ENCODE measurements at places on chromosomes 2 and 18.

- DNase-seq = no peak
Measured at GRCh38 chr2:205734436-205735037, 52.2 kb downstream of the NRP2 start.

- no peak for DNase-seq
Measured at GRCh38 chr2:28981016-28981441, at the start of gene TOGARAM2. TSS of gene TOGARAM2 (plus strand) at chr2:28981298. CDS start at chr2:28994835, 13,537 bp downstream.

DNA sequence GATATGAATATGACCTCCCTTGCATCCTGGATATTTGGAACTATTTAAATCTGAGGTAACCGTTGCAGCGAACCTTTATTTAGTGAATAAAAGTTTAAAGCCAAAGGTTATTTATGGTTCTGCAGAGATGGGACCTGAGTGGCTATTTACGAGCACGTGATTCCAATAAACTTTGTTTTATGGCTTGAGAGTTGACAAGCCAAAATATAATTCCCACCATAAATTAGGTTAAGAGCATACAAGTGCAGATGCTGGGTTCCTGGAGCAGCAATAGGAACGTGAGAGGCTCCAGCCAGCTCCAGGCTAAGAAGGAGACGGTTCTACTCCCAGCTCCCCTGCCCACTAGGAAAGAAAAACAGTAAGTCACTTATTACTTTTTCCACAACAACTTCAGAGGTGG is 5.2 kb upstream of the HOXD4 start:
- no peak for DNase-seq

DNA sequence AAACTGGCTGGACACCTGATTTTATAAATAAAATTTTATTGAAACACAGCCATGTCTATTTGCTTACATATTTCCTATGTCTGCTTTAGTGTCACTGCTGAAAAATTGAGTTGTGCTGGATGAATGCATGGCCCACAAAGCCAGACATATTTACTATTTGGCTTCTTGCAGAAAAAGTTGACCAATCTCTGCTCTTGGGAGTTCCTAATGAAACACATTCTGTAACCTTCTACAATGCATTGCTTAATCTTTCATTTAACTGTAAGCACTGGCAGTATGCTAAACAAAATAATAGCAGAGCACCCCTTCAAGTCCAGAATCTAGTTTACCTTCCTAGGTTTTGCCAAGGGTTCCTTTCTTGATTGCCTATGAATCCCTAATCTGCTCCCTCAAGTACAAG is 17.7 kb upstream of the SERPINB7 start:
- DNase-seq = no peak

DNA sequence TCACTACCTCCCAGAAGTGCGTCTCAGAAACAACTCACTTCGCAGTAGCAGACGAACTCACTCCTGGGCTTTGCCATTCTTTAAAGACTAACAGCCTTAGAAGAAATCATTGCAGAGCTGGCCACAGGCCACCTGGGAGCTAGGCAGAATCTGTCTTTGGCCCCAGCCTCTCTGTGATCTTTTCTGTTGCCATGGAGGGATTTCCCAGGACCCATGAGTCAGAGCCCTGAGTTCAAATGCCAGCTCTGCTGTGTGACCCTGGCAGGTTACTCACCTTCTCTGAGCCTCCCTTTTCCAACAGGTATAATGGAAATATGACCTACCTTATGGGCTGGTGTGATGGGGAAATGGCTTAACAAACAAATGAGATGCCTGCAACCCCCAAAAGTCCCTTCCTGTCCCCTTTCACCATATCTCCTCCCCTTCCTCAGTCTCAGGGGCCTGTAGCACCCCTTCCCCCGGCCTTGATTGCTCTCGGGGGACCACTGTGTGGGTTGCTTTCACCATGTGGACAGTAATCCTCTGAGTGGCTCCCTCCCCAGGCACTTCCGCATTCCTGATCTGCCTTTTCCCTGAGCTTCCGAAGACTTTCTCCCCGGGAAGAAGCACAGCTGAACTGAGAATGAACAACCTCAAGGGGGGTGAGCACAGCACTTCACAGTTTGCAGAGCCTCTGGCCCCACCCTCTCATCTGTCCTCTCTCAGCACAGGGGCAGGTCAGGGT is 34.0 kb upstream of the SLC66A3 start:
- no peak for DNase-seq

DNA sequence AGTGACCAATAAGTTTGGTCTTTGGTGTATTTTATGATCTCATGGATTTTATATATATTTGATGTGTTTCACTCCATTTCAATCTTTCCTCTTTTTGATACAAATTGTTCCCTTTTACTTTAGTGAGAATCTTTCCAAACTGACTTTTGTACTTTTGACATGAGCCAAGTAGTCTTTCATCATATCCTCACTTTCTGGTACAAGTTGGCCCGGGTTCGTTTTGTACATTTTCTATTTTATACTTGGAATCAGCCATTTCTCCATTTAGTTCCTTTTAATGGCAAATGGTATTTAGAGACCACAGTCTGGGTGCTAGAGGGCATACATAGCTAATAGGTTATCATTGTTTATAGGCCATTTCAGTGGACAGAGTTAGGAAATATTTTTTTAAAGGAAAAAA is 147.9 kb upstream of the MYO3B start:
- DNase-seq = no peak

- DNase-seq = no peak
Measured at GRCh38 chr2:120846406-120847095, 110.9 kb downstream of the GLI2 start.

DNA sequence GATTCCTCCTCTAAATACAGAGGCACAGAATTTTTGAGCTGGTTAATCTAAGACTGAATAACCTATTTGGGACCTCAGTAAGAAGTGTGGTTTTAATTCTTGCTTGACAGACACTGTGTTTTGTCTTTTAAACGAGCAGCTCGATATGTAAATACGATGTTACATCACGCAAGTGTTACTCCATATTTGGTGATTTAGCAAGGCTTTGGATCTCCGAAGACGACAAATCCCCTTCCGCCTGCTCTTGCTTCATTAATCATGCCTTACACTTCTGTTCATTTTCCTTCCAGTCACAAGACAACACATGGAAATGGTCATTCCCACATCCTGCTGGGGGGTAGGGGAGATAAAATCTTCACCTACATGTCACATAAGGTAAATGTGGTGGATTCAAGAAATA is 9.4 kb downstream of the BCL11A start:
- no peak for DNase-seq

GRCh38 chr2:8039732-8040131 is 642.1 kb upstream of the ID2 start:
- DNase-seq = no peak

- no peak for DNase-seq
Measured at GRCh38 chr2:159013103-159013502, 44.7 kb downstream of the TANC1 start.

- DNase-seq = no peak
Measured at GRCh38 chr2:113219889-113220641, 46.3 kb downstream of the PSD4 start.

DNA sequence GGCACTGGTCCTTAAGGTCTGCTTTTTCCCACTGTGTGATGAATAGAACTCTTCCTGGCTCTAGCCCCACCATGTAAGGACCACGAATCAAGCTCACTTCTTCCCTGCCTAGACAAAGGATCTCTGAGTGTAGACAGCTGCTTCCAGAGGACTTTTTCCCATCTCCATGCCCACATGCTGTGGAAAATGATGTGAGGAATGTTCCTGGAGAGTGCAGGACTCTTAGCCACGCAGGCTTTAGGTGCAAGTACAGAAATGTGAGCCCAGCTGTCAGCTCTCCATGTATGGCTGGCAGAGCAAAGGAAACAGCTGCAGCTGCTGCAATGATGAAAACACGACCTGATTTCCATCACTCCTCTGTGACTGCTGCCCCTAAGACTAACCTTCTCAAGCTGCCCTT is 35.5 kb downstream of the NXPH2 start:
- DNase-seq = no peak

- DNase-seq = no peak
Measured at GRCh38 chr2:102735416-102736109, 26.3 kb upstream of the TMEM182 start.

- no peak for DNase-seq
Measured at GRCh38 chr2:55888936-55889335, 34.6 kb downstream of the EFEMP1 start.

GRCh38 chr2:71545572-71546274 is 92.4 kb downstream of the DYSF start:
- DNase-seq = no peak

GRCh38 chr2:39571111-39571731 is 94.5 kb upstream of the TMEM178A start:
- DNase-seq = no peak

DNA sequence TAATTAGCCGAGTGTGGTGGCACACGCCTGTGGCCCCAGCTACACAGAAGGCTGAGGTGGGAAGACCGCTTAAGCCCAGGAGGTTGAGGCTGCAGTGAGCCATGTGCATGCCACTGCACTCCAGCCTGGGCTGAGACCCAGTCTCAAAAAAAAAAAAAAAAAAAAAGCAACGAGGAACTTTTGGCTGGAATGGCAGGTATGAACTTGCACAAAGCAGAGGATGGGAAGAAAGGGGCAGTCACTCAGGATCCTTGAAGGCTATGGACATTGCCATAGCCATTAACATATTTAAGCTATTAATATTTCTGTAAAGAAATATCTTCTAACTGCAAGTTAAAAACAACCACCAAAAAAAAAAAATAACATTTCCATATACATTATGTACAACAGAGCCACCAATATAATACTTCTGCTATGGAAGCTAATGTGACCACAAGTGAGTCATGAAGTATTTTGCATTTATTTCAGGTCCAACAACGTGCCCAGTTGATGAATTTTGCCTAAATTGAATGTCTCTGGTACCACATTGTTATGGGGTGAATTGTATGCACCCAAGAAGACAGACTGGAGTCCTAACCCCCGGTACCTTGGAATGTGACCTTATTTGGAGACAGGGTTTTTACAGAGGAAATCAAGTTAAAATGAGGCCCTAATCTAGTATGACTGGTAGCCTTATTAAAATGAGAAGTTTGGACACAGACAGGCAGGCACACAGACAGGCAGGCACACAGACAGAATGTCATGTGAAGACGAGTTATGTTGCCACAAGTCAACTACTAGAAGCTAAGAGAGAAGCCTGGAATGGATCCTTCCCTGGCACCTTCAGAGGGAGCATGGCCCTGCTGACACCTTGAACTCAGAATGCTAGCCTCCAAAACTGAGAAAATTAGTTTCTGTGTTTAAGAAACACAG is 102.8 kb downstream of the RBMS1 start:
- DNase-seq = no peak

- DNase-seq = peak; percentile 96
Measured at GRCh38 chr18:79393635-79394533, 1.8 kb upstream of the NFATC1 start.

DNA sequence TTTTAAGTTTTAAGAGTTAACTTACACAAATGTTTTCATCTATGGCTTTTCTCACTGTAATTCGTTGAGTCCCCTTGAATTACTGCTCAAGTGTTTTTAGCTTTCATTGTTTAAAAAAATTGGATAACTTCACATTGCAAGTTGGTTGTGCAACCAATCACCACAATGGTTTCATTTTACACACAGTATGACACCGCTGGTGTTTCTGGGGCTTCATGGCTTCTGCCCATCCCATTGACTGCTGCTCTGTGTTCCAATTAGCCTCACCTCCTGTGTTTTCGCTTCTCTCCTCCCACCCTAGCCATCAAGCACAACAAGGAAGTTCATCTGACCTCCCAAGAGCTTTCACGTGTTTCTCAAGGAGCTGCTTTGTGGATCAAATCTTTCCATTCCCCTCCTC is 199.1 kb upstream of the CHAC2 start:
- DNase-seq = no peak

DNA sequence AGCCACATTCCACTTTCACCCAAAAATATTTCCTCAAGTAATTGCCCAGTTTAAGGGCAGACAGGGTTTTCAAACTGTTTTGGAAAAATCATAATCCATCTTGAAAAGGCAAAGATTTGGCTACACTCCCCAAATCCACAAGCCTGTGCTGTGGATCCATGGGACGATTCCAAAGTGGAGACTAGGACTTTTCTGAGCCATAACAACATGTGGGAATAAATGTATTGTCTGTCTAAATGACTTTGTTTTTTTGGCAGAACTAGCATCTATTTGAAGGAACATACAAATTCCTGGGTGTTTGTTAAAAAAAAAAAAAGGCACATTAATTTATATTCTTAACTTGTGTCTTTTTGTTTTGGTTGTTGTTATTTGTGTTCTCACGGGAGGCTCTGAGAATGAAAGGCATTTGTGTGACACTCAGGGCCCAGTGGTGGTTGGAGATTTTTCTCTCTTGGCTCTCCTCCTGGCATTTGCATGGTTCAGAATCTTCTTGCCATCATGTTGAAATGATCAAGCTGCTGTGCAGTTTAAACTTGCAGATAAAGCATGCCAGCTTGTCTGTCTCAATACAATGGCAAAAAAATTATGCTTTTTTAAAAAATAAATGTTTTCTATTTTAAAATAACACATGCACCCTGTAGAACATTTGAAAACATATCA is 277.4 kb downstream of the EN1 start:
- DNase-seq = no peak

DNA sequence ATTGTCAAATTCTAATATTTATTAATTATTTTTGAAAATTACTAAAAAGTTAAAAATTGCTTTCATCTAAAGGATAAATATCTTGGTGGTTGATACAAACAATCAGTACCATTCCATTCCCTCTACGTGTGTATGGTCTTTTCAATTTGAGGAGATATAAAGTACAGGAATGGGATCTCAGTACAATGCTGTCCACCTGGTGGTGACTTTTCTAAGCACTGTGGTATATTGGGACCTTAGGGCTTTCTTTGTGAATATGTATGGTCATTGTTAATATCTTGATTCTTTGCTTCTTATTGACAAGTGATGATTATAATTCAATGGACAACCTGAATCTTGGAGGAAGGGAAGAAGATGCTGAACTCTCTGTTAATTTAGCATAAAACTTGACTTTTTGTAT is 83.1 kb downstream of the NBEAL1 start:
- no peak for DNase-seq

DNA sequence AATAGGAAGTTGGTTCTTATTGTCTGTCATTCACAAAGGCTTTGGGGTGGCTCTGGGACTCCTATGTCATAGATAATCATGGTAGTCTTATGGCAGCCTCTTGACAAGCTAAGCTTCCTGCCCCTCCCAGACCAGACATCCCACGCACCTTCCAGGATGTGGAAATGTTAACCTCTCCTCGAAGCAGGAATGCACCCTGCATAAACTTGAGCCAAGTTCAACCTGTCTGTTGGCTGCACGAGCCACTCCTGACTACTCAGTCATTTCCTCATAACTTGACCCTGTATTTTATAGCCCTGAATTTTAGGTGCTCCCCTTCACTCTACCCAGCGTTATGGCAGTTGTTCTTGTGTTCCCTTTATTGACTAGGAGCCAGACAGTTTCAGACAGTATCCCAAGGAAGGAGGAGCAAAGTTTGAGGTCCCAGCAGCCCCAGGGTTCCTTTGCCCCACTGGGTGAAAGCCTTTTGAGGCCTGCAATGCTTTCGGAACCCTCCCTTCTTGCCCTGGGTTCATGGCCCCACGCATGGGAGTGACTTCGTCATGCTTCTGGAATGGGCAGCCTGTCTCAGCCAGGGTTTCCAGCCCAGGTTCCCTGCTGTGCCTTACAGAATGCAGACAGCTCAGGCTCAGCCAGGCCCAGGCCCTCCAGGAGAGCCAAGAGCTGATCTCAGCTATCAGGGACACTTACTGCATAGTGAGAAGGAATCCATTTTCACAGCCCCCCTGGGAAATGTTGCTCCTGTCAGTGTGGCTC is 15.6 kb upstream of the INO80C start:
- DNase-seq = no peak
